ENCODE measurements at places on chromosomes 2 and 18. TPM values are rescaled to one million over a fixed set of nuclear protein-coding genes. Genes with fewer than 3 reads are reported as not detected.

The CD207 gene
- not detected for total RNA-seq

The GAL3ST2 gene
- total RNA-seq, result not detected

- H3K27me3 ChIP-seq, result no peaks in the 10 kb centered on the region
- H3K27ac ChIP-seq, result no peak overlapping the region
- no peak for DNase-seq
- H3K4me1 ChIP-seq, result no peaks in the 10 kb centered on the region
- H3K4me3 ChIP-seq, result no peak overlapping the region
- H3K36me3 ChIP-seq, result no peaks in the 10 kb centered on the region
Observed at GRCh38 chr2:132789066-132789465, 119.1 kb upstream of the LYPD1 start.

DNA sequence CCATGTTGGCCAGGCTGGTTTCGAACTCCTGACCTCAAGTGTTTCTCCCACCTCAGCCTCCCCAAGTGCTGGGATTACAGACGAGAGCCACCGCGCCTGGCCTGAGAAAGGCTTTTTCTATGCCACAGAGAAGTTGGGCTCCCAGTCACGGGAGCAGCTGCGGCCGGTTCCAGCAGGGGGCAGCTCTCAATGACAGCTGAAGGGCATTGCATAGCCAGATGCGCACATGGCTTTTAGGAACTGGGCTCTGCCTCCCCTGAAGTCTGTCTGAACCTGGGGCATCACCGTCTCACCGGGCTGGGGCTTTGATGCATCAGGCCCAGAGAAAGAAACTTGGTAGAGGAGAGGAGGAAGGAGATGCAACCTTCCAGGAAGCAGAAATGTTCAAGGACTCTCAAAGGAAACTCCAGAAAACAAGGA lies 84.2 kb upstream of the LAPTM4A start:
- H3K4me1 ChIP-seq, result peaks cover 9% of the 10 kb centered on the region
- no peak overlapping the region for H3K4me3 ChIP-seq
